ENCODE measurements at places on chromosomes 5 and 9.

DNA sequence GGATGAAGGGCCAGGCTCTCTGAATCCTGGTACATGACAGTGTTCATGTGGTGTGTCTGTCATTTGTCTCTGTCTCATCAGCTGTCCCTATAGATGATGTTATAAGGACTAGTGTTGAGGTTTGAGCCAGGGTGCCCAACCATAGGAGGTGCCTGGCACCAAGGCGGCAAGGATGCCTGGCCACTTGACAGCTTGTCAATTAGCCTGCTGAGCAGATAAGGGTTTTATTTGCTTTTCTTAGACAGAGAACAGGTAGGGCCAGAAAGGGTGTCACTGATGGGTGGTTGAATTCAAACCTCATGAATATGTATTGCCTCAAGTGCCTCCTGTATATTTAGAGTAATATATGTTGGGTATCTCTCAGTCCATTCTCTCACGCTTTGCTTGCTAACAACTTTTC is 30.1 kb upstream of the AUH start:
- no peak for DNase-seq

DNA sequence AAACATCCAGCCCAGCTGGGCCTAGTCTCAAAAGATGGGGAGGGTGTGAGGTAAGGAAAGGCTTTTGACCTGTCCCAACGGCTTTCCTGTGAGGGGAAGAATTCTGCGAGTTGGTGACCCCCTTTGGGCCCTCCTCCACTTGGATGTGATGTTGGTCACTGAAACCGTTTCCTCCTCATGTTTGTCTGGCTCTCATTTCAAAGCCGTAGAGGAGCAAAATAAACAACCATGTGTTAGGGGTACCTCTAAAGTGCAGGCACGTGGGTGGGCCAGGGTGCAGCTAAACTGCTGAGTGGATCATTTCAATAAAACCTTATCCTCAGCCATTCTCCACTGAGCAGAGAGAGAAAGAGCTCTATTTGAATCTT is 84.3 kb upstream of the MELK start:
- no peak for DNase-seq

DNA sequence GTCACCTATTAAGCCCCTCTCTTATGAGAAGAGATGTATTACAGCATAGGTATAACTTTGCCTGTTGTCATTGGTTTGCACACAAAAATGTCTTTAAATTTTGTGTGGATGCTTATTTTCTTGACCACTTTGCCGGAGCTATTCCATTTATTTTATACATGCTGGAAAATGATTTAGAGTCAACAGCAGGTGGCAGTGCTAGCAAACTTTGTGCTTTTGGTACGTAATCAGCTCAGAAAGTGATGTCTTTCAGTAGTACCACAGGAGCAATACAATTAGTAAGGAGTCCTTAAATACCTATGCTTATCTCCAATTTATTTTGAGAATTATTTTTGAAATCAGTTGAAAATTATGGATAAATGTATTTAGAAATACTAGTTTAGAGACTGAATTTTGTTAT is 19.8 kb upstream of the NUDT12 start:
- DNase-seq = peak; percentile 40

DNA sequence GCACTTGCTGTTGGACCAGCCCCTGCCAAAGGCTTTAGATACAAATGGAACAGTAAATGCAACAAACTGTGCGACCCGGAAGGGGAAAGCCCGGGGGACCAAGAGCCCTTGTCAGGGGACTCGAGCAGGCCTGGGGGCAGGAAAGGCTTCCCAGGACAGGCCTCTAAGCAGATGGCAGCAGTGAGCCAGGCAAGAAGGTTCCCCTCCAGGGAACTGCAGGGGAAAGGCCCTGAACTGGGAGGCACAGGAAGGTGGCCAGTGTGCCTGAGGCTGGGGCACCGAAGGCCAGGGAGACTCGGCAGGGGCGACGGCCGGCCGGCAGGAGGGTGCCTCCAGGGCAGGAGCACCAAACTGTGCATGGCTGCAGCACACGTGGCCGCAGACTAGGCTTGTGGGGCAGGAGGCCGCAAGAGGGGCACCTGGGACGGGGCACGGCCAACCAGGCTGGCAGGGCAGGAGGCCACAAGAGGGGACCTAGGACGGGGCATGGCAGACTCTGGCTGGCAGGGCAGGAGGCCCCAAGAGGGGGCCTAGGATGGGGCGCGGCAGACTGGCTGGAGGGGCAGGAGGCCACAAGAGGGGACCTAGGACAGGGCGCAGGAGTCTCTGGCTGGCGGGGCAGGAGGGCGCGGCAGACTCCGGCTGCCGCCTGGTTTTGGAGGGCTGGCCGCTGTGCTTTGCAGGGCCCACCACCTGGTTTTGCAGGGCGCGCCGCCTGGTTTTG is 10.0 kb downstream of the VAV2 start:
- DNase-seq = no peak

DNA sequence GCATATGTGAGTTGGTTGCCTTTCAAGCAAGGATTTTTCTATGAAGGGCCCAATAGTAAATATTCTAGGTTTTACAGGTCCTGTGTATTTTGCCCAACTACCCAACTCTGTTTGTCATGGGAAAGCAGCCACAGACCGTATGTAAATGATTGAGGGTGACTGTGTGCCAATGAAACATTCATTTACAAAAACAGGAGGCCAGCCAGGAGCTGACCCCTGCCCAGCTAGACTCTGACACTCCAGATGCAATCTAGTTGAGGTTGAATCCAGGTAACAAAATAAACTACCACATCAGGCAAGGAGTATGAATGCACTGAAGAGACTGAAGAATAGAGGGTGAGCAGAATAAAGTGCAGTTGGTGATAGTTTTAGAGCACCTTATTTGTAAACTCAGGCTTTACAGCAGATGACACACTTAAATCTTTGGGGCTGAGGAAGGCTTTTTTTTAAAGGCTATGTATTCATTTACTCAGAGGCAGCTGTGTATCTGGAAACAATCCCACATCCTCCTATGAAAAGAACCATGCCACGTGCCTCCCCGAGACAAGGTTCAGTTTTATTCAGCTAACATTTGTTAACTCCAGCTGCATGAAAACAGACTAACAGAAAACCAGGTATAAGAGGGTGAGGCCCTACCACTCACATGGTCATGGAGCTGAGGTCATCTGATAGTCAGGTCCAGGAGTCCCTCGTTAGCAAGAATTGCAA is 60.7 kb downstream of the SLC1A1 start:
- no peak for DNase-seq

- DNase-seq = no peak
Observed at GRCh38 chr5:17436350-17436749, 61.7 kb upstream of the TAF11L2 start.

- DNase-seq = no peak
Observed at GRCh38 chr9:83445703-83446265, 92.4 kb downstream of the FRMD3 start.

DNA sequence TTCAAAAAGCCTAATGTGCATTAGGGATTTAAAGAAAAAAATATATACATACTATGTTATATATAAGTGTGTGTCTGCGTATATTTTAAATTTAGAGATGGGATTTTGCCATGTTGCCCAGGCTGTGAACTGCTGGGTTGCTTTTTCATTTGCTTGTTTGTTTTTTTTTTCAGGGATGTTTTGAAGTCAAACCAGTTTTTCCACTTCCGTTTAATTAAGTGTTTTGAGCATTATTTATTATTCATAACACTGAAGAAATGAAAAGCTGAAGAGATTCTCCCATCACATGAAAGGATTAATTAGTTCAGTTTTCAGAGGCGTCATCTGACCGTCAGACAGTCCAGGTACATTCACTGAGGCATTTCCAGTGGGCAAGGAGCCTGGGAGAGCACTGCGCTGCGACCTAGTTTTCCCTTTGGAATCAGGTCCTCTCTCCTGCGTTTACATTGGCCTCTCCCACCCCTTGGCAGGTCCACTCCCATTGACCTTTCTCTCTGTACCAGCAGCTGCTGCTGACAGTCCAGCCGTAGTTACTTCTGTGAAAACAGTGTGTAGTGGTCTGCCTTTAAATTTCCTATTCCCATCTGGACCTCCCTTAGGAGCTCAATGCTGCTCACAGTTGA is 26.0 kb downstream of the ARRDC3 start:
- no peak for DNase-seq

DNA sequence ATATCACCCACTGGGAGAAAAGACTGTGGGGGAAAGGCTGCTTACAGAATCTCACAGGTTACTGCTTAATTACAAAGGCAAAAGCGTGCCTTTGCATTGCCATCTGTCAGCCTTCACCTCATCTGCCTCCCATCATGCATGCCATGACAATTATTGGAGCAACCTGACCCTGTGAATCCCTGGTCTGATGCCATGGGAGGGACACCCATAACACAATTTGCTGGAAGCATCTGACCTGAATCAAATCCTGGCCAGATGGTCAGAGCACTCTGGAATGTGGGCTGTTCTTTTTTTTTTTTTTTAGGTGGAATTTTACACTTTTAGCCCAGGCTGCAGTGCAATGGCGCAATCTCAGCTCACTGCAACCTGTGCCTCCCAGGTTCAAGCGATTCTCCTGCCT is 11.6 kb upstream of the RETREG1 start:
- no peak for DNase-seq

DNA sequence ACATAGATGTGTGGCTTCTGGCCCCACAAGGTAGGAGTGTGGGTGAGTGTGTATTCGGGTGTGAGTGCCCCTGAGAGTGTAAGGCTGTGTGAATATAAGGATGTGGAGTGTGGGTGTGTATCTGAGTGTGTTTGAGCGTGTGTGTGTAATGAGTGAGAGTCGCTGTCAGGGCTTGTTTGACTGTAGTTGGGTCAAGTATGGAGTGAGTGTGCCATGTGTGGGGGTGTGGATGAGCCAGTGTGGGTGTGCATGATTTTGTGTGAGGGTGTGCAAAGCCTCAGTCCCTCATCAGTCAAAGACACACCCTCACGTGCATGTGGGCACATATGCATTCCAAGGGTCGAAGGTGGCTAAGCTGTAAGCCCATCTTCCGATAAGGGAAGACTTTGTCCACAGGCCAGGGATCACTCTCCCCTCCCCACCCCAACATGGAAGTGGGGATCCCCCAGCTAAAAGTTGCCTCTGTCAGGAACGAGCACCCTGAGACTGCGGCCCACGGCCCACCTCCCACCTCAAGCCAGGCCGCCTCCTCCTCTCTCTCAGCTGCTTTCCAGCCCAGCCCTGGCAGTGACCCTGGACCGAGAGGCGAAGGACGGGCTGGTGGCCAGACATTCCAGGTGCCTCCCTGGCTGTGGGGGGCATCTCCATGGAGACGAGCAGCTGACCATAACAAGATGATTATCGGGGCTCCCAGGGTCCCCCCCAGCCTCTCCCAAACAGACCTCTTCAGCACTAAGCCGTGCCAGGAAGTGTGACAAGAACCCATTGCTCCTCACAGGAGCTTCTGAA is 12.9 kb downstream of the AQP3 start:
- no peak for DNase-seq

DNA sequence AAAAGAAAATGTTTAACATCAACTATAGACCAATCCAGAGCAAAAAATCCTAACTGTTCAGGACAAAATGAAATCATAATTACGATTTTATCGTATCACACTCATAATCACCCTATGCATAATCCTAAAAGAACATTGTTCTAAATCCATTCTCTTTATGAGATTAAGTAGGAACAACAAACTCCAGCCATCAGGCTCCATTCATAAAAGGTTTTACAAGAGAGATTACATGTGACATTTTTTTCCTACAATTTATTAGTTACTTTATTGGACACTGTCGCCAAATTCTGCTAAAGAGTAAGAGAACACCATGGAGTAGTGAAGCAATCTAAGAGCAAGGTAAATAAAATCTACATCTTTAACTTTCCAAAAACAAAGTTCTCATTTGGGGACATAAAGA is 198.0 kb downstream of the BNC2 start:
- no peak for DNase-seq

- DNase-seq = no peak
Observed at GRCh38 chr9:137195525-137196220, 4.9 kb downstream of the TPRN start.

DNA sequence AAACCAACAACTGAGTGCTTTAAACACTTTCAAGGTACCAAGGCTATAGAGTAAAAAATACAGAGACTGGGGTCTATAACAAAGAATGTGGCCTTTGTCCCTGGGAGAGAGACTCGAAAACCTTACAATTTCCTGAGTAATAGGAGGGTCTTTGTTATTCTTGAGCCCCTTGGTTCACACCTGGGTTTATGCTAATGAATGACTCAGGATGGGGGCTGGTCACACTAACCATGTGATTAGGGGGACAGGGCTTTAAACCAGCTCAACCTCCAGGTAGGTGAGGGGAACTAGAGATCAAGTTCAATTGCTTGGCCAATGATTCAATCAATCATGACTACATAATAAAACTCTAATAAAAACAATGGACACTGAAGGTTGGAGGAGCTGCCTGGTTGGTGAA is 50.2 kb downstream of the PLPP1 start:
- DNase-seq = no peak

DNA sequence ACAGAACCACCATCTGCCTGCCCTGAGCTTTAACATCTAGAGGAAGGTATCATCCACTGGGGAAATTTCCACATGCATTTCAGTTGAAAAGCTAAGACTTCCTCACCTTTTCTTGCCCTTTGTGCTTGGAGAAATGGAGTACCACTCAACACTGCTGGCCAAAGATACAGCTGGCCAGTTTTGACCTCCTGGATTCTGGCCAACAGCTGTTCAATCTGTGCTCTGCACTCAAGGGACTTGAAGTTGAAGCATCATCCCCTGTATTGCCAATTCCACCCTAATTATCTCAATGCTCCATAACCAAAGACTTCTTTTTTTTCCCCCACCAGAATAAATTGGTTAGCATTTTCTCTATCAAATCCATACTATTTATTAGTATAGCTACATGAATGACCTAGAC is 70.4 kb upstream of the PRDM9 start:
- no peak for DNase-seq

- DNase-seq = no peak
Observed at GRCh38 chr9:124468061-124468740, 17.9 kb downstream of the ADGRD2 start.

DNA sequence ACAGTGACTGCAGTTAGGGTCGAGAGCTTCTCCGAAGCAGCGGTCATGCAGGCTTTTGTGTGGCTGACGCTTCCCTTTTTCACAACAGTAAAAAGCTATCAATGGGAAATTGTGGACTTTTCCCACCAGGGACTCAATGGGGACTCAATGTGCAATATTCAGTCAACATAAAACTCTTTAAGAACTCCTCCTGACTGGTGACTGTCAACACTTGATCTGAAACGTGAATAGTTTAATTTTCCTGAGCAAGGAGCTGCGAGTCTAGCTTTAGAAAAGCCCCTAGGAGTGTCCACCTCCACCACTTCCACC is 28.7 kb downstream of the EXOC3 start:
- DNase-seq = peak; percentile 26

- no peak for DNase-seq
Observed at GRCh38 chr5:80662108-80662507, 7.3 kb upstream of the DHFR start.

DNA sequence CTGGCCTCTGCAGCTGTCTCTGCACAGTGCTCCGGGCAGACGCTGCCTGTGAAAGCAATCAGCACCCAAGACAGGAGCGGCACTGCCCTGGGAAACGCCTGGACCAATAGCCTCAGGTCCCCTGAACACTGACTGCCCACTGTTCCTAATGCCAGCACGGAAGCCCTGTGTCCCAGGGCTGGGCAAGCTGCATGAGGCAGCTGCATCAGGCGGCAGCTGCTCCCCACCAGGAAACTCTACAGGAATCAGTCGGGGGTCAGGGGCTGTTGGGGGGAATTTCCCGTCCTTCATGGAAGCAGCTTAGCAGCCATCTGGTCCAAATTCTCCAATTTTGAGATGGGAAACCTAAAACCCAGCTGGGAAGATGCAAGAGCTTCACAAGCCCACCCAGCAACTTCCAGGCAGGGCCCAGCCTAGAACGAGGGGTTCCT is 118.6 kb downstream of the VAV2 start:
- DNase-seq = no peak

Measured in AML-193 (cell line).